ENCODE measurements at places on chromosomes 7 and 10.

GRCh38 chr10:58896229-58896628 is 280.2 kb upstream of the PHYHIPL start:
- DNase-seq, result no peak

DNA sequence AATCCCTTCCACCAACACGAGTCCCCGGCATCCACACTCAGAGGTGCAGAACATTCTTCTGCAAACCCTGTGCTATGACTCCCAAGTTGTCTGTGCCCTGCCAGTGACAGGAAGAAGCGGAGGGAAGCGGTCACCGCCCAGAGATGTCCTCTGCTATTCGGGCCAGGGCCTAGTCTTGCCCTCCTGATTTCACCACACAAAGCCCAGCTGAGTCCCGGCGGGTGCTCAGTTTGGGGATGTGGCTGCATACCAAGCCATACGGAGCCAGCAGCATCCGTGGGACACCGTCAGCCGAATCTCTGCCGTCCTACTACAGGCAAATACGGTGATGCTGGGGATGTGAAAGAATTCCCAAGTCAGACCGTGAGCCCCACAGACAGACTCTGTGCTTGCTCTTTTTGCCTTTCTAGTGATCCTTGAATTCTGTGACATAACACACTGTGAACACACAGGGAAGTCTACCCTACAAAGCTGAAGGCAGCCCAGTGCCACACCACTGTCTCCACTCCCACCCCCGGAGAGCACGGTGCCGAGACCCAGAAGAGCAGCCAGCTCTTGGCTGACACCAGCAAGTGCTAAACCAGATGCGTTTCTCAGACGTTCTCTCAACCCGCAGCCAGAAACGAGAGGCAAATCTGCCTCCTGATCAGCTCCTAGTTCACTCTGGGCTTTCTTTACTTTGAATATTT is 2.0 kb downstream of the STK32C start:
- DNase-seq, result no peak

- no peak for DNase-seq
Measured at GRCh38 chr10:117370205-117370604, 5.0 kb downstream of the PDZD8 start.

GRCh38 chr7:50721661-50722259 is 60.9 kb downstream of the GRB10 start:
- no peak for DNase-seq

Data from stimulated activated CD8-positive, alpha-beta memory T cell treated with anti-CD3 and anti-CD28 coated beads, Interleukin-7, amount 100 ng/mL, for 24 hours (primary cell).